ENCODE measurements at places on chromosomes 1 and 21.

DNA sequence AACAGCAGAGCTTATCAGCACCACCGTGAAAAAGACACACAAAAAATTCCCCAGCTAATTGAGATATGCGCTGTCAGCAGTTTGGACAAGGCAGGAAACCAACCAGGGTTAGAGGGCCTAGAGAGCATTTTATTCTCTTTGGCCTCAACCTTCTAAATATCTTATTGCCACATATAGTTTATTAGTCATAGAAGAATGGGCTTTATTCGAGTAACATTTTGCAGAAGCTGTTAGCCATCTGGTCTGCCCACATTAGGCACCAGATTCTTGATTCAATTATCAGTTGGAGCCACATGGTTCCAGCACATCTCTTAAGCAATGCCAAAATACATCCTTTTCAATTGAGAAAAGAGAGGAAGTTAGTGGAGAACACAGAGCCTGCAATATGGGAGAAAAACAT, 109.9 kb upstream of the CXADR start:
- no peak for DNase-seq

DNA sequence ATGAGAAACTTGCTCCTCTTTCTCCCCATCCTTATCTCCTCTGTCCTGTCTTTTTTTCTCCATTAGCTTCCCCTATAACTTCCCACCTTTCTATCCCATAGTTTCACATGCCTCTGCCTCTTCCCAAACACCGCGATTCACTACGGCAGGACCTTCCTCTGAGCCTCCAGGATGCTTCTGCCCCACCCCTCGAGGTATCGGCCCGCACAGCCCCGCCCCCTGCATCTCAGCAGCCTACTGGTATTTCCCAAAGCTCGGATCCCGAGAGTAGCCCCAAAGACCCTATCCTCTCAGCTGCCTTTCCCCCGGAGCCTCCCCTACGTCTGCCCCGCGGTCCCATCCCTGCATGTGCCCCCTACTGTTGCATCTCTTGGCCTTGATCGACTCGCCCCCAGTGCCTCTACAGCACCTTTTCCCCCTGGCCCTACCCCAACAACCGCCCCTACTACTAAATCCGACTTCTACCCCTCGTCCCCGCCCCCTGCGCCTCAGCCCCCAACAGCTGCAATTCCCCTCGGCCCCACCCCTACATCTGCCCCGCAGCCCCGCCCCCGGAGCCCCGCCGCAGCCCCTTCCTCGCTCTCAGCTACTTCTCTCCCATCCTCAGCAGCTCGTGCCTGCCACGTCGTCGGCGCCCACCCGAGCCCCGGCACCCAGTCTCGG, 512 bp downstream of the PIAS3 start:
- DNase-seq, result no peak

DNA sequence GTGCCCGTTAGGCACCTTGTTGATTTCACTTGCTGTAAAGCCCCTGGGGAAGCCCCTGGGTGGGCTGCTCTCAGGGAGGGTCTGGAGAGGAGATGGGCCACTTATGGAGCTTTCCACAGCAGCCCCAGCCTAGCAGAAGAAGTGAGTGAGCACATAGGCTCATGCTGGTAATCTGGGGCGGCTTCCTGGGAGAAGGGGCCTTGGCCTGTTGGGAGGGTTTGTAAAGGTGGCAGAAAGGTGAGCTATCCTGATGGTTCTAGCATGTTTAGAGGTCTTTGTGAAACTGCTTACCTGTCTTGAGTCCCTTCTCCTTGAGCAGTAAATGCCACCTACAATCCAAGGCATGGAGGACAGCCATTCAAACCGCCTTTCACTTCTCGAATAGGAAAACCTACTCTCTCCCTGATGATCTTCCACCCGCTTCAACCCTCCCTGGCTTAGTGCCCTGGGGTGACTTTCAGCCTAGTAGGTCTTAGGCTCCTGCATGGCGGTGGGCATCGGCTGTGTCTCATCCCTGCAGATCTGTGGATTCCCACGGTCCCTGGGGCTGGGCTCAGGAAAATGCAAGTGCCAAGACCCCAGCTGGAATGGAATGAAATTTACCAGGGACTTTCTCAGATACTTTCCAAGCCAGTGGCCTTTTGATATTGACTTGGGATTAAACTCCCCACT, 87.6 kb upstream of the SELENON start:
- DNase-seq, result no peak

GRCh38 chr1:234597894-234598293, 12.1 kb downstream of the IRF2BP2 start:
- no peak for DNase-seq

DNA sequence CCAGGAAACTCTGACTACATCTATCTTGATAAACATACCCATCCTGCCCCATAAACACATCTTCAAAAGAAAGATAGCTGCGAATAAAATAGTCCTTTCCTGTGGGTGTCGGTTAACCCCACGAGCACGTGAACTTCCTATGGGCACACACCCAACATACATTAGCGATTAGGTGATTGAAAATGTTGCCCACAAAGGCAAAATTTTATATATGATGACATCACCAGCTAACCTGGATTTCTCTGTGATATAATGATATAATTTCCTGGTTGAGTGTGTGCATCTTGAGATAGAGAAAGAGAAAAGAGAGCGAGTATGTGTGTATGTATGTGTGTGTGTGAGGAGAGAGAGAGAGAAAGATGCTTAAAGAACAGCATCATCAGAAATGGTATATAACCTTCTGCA, 296.1 kb downstream of the PTPRC start:
- no peak for DNase-seq

- DNase-seq, result no peak
These were observed 143.7 kb downstream of the NEK7 start for GRCh38 chr1:198300451-198300850.

DNA sequence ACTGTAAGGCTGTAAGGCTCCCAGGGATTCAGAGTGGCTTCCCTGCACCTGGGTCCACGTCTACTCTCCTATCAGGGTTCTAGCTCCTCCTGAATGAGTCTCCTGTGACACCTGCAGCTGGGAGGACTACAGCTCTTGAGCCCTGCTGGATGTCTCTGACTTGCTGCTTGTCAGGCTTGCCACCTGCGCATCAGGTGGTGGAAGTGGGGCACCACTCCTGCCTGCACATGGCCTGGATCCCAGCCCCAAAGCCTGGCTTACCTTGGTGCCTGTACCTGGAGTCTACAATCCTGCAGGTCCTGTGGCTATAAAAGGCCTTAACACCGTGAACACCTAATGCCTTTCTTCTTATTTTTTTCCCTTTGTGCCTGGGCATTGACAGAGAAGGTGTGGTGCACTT, 82.2 kb downstream of the FAM78B start:
- no peak for DNase-seq

- no peak for DNase-seq
These were observed 60.2 kb upstream of the ARHGEF16 start for GRCh38 chr1:3393987-3394920.

DNA sequence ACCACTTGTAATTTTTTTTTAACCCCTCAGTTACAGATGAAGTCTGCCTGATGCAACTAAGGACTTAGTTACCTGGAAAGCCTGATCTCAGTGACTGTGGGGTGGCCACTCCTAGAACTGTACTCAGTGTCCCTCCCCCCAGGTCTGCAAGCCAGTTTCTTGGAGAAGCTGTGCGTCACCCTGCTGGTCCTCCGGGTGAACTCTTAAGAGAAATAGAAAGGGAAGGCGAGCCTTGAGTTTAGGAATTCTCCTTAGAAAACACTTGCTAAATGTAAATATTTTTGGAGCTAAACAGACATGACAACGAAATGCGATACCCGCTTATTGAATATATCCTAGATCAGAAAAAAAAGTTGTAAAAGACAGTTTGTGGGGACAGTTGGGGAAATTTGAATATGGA, 730 bp downstream of the SLC16A4 start:
- DNase-seq, result no peak

DNA sequence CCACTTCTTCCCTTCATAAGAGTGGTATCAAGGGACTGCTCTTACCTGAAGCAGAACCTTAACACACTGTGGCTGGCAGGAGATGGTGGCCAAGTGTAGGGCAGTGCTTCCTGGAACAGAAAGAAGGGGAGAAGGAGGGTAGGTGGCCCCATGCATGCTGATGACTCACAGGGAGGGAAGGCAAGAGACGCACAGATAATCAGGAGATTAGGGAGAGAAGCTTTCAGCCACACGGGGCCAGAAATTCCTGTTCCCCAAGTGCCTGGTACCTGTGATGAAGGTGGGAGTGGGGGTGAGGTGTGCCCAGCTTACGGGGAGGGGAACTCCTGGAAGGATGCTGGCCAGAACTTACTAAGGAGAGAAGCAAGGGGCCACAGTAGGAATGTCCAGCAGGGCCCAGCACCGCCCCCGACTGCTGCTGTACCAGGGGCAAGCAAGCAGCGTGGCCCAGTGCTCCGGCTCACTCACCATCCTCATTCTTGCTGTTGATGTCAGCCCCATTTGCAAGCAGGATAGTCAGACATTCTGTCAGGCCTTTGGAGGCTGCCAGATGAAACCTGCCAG, 7.7 kb downstream of the ANKRD35 start:
- DNase-seq, result no peak

GRCh38 chr1:44033756-44034155, 2.5 kb upstream of the SLC6A9 start:
- no peak for DNase-seq

DNA sequence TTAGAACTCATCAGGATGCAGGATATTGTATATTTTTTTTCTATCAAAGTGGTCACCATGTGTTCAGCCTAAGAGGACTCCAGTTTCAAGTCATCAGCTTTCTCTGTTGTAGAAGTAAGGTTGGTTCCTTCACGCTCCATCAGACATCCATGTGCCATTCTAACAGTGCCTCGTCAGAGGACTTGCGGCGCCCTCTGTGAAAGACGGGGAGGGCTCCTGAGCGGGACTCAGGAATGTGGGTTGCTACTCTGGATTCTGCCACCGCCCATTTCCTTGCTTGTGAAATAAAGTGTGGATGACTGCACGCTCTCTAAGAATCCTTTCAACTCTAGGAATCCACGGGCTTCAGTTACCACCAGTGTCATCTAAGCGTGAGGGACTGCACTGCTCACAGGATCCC, 593.5 kb downstream of the KIF26B start:
- DNase-seq, result no peak

DNA sequence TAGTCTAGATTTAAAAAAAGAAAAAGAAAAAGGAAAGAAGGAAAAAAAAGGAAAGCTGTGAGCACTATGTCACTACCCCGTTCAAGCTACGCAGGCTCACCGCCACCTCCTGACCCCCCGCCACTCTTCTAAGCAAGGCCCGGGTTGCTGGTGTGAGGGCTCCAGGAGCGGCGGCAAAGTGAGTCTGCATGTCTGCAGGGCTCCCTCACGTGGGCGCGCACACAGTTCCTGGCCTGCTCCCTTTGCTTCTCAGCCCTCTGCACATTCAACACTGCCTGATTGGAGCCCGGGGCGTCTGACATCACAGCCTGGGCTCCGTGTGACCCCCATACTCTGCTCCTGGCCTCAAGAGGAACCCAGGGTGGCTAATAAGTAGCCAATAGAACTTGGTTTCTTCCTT, 81.4 kb upstream of the TLR5 start:
- DNase-seq, result peak; percentile 16

DNA sequence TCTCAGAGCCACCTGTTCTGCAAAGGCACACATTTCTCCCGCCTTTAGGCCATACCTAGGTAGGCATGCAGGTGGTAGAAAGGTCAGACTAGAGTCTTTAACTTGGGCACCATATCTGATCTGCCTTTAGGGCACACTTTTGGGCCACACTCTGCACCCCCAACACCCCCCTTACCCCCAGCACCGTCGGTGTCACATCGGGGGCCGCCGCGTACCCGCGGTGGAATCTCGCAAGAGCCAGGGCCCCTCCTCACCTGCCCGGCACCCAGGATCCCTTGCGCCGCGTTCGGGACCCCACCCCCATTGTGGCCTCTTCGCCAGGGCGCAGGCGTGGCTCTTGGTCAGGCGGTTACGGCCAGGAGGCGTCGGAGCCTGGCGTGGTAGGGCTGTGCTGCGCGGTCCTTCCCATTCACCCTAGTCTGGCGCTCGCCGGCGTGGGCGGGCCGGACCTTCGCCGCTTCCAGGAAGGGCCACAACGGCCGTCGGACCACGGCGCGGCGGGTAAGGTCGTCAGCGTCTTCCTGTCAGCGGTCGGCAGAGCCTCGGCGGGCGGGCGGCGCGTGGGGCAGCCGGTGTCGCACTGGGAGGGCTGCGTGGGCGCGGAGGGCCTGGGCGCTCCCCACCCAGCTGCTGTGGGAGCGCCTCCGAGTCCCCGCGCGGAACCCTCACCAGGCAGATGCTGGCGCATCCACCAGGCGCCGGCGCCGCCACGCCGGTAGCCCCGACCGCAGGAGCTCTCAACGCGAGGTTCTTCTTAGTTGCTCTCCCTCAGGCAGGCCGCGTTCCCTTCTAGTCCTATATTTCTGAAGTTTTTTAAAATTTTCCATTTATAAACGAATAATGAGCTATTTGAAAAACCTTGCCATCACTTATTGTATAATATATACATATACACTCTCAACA, at the start of gene DNAH14:
Gene DNAH14 (plus strand): TSS at position 341 of the 903 bp plus-strand sequence. CDS start 23,028 bp downstream, outside the sequence.
- DNase-seq, result no peak

DNA sequence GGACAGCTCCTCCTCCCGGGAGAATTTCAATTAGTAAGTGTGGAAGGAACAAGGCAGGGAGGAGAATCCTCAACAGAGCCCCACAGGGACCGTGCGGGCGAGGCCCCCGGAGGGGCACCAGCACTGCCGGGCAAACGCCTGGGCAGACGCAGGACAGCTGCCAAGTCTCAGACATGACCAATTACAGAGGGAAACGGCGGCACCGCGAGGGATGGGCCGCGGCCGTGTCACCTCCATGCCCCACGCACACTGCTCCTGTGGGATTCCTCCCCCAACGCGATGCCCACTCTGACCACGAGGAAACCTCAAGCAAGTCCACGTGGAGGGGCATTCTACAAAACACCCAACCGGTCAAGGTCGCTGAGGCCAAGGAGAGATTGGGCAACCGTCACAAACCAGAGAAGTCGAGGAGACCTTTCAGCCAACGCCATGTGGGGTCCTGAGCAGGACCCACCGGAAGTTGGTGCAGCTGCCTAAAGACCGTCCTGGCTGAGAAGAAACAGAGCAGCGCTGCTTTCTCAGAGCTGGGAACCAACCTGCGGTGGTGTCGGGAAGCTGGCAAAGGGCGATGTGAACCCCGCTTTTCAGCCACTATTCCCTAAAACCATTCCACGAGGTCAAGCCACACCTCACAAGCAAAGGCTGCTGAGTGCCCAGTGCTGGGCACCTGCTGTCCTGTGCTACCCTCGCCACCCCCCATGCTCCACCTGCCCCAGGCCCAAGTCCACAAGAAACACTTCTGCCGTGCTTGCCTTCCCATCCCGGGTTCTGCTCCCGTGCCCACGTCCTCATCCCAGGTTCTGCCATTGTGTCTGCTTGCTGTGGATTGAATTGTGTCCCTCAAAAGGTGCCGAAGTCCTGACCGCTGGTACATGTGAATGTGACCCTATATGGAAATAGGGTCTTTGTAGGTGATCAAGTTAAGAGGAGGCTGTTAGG, 1.4 kb upstream of the KRTAP10-4 start:
- peak; percentile 70 for DNase-seq

DNA sequence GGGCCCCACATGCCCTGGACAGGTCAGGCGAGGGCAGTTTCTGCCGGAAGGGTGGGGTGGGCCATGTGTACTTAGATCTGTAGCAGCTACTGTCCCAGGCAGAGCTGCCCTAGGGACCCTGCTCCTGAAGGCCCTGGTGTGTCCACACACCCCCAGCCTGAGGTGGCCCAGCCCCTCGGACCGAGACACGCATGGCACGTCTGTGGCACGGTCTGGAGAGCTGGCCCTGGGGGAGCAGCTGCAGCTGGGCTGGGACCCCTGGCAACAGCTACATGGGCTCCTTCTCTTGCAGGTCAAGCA, 24.6 kb downstream of the PANK4 start:
- DNase-seq, result no peak

All from vagina (tissue), 2 donors.